ENCODE measurements at places on chromosomes 6 and 20.

DNA sequence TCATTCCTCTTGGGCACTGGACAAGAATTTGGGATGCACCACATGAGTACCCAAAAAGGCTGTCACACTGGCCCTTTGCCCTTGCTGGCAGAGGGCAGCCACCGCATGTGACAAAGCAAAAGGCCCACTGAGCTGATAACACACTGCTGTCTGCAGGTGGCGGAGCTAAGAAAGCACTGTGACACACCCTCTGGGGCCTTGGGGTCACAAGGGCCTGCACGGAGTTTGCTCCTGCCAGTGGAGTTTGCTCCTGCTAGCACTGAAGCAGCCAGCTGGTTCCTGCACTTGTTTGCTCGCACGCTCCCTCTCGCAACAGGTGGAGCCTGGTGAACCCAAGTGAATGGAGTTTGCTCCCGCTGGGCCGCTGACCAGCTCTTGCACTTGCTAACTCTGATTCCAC, 132.6 kb downstream of the LCA5 start:
- DNase-seq, result no peak

DNA sequence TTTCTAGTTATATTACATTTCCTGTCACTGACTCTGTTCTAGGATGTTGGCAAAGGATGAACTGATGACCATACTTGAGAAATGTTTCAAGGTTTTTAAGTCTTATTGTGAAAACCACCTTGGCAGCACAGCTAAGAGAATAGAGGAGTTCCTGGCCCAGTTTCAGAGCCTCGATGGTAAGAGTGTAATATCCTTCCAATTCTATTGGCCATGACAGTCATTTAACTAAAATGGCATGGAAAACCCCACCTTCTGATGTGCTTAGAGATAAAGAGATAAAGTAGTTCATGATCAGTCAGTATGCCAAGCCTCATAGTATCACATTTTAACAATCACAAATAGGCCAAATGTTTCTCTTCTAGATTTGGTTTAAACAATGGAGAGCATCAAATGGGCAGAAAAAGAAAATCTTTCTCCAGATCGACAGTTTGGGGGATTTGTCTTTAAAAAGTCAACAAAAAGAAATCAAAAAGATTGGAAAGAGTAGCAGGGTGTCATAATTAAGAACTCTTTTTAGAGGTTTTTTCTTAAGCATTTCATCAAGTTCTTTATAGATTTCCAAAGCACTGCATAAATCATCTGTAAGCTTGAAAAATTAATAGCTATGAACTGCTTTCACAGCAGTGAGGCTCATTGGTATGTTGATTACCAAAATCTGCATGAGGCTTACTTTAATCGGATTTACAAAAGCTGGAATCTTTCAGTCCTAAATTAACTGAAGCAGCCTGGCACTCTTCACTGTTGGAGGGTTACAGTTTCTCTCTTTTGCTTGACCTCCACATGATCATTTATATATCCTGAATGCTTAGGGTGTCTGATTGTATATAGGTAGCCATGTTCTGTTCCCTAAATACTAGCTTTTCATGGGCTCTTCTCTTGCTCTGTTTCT, 48.7 kb downstream of the AKIRIN2 start:
- no peak for DNase-seq

DNA sequence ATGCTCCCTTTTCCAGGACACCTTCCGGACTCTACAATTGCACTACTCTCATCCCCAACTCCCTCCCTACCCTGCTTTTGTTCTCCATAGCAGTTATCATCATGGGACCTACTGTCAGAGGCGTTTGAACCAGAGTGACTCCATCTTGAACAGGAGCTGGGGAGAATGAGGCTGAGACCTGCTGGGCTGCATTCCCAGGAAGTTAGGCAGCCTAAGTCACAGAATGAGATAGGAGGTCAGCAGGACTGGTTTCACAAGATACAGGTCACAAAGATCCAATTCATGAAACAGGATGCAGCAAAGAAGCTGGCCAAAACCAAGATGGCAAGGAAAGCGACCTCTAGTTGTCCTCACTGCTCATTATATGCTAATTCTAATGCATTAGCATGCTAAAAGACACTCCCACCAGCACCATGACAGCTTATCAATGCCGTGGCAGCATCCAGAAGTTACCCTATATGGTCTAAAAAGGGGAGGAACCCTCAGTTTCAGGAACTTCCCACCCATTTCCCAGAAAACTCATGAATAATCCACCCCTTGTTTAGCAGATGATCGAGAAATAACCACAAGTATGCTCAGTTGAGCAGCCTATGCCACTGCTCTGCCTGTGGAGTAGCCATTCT, 15.6 kb downstream of the SLC13A3 start:
- no peak for DNase-seq

DNA sequence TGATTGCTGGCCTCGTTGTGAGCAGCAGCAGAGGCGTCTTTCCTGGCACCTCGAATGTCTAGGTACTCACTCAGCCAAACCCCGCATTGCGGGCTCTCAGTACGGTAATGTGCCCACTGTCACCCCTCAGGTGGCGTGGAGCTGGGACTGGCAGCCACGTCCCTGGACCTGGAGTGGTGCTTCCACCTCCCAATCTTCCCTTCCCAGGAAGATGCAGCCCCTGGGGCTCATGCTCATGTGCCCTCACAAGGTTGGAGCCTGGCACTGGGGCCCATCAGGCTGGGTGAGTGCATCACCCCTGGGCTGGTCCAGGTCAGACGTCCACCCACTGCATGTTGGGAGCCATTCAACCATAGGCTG, 75.7 kb downstream of the TCP11 start:
- DNase-seq, result no peak

GRCh38 chr6:4466261-4466660, 309.9 kb upstream of the CDYL start:
- no peak for DNase-seq

- DNase-seq, result no peak
Observed at GRCh38 chr6:46440141-46440540, 51.1 kb downstream of the RCAN2 start.

- DNase-seq, result no peak
Observed at GRCh38 chr6:134352786-134353480, 35.0 kb upstream of the SGK1 start.

- no peak for DNase-seq
Observed at GRCh38 chr6:14709900-14710299, 536.0 kb upstream of the JARID2 start.
